NCI-H460 (cell line): ENCODE measurements at places on chromosomes 12 and 14. TPM values are rescaled to one million over a fixed set of nuclear protein-coding genes. Genes with fewer than 3 reads are reported as not detected.
A peak's percentile ranks its signal among the peaks of the same experiment; 100 is the strongest.

The ZNF891 gene
- 2.5 and 3.6 TPM in 2 replicates for total RNA-seq

DNA sequence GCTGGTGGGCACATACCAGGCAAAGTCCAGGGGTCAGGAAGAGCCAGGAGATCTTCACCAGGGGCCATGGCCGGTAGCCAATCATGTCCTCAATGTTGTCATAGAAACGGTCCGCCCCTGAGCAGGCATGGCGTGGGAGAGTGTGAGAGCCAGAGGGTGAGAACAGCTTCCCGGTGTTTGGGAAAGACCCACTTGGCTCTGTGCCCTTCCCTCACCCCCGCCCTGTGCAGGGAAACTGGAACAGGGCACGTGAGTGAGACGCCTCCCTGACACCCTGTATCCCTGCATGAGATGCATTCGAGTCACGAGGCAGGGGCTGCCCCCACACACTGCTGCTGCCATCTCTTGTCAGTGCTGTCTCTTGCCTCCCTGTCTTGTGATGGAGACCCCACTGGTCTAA is 20.7 kb downstream of the SLC6A12 start:
- DNase-seq, result no peak

- peak; percentile 23 for DNase-seq
These were observed 90.7 kb downstream of the SINHCAF start for GRCh38 chr12:31234955-31235867.

DNA sequence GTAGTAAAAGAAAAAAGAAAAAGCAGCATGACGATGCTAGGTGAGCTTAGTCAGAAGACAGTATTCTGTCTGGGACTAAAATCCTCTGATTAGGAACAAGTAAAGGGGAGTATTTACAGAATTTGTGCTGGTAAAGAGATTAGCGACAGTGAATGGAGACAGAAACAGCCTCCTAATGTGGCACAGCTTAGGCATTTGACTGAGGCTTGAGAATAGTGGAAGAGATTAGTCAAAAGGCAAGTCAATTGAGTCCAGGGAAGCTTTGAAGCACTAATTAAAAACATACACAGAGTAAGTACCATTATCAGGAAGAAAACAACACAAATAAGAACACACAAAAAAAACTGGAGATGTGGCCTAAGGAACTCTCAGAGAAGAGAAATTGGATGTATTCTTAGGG is 131.9 kb upstream of the CLEC14A start:
- DNase-seq, result no peak

DNA sequence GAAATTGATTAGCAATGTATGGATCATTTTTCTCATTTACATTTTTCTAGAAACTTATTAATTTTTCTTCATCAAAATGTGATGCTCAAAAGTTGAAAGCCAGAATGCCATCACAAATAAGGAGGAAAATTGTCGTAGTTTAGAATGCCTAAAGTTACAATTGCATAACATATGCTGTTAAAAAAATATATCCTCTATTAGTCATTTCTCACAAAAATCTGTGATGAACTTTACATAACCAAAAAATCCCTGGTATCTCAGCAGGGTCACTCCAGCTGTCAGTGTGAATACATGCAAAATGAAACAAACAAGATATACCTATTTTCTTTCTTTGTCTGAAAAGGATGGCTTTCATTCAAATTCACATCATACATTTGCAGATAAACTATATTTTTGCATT is 358.9 kb downstream of the PAWR start:
- DNase-seq, result no peak

The SNW1 gene
- 104 and 115 TPM in 2 replicates for total RNA-seq

GRCh38 chr12:125295550-125295949 is 230.3 kb downstream of the AACS start:
- no peak for DNase-seq

The FAM222A gene
- total RNA-seq, result 0.25 and 0.78 TPM in 2 replicates

The MIPOL1 gene
- total RNA-seq, result 24.4 and 29.7 TPM in 2 replicates
